ENCODE measurements at places on chromosomes 1 and 21.

GRCh38 chr1:22582661-22583635, 19.7 kb downstream of the EPHA8 start:
- no peak for DNase-seq

DNA sequence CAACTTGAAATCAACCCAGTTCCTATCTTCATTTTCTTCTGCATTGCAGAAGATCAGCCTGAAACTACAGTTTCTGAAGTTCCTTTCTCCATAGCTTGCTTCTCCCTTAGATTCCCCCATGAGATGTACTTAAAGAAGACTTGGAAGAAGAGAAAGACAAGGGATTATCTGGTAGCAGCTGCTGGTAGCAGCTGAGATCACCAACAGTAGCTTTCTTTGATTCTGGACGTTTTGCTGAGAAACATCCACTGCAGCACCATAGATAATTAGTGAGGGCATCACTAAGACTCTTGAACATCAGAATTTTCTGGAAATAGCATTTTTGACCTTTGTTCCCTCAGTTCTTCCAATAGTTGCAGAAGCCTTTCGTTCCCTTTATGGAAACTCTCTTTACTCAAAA, 465 bp upstream of the CFHR3 start:
- no peak for DNase-seq

GRCh38 chr1:186102107-186102506, 272.9 kb downstream of the TPR start:
- DNase-seq, result no peak

GRCh38 chr1:25253911-25254310, 6.7 kb upstream of the RSRP1 start:
- no peak for DNase-seq

DNA sequence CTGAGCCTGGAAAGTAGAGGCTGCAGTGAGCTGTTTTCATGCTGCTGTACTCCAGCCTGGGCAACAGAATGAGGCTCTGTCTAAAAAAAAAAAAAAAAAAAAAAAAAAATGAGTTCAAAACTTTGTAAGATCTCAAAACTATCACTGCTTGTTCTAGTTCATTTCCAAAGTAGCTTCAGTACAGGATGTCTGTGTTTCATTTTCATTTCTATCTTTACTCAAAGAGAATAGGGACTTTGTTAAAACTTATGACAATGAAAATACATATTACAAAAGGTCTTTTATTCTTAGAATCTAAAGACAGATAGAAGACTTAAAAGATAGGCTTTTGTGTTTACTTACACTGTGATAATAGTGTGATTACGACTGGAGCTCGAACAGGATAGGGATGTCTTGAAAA, 709.7 kb downstream of the ADGRL2 start:
- DNase-seq, result no peak

DNA sequence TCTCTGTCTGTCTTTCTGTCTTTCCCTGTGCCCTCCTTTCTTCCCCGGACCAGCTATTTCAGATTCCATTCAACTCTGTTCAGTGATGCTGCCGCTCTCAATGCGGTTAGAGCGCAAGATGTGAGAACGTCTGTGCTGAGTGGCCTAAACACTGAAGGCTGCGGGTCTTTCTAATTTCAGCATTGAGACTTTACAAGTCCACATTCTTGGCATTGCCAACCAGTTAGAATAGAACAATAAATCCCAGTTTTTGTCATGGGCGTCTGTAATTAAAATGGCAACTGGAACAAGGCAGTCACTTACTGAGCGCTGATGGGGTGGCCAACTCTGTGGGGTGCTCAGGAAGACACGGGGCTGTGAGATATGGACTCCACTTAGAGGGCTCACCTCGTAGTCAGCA, 112.8 kb downstream of the DHRS3 start:
- no peak for DNase-seq

GRCh38 chr1:193448682-193449461, 262.5 kb upstream of the B3GALT2 start:
- DNase-seq, result no peak

- no peak for DNase-seq
These were observed at the start of gene ANXA9 for GRCh38 chr1:150981805-150982712. Gene ANXA9 (plus strand): TSS chr1:150982292. CDS start chr1:150983106, 814 bp downstream.

- no peak for DNase-seq
These were observed 6.8 kb downstream of the BACH1 start for GRCh38 chr21:29305561-29305960.

DNA sequence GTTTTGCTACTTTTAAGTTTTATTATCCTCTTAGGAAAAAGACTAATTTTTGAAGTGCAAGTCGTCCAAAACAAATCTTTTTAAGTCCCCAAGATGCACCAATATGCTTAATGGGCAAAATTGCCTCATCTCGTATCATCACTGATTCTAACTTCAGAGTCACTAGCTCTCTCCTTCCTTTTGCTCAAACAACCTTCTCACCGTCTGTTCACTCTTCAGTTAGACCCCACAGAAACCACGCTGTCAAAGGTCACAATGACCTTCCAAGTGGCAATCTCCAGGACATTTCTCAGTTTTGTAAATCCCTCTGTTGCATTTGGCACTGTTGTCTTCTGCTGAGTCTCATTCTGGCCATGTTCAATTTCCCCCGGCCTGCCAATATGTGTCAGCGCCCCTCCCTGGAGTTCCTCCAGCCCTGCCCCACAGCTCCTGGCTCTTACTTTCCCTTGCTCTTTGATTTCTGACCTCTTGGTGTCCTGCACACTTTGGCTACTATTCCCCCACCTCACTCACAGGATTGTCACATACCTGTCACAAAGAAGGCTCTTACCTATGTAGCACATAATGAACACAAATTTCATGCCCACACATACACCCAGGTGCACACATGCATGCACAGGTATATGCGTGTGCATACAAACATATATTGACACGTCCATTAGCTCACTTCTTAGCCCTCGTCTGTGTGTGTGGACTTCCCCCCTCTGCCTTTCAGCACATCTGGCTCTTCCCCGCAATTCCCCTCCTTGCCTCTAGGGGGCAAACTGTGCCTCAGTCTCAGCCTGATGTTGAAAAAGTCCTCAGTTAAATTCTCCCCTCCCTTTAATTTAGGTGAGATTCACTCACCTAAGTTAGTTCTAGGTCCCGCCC, 354.0 kb upstream of the DUSP10 start:
- peak; percentile 24 for DNase-seq

- no peak for DNase-seq
These were observed 33.7 kb downstream of the CDCA8 start for GRCh38 chr1:37725851-37726613.

- no peak for DNase-seq
These were observed 70.9 kb upstream of the SAMSN1 start for GRCh38 chr21:14617040-14617393.

DNA sequence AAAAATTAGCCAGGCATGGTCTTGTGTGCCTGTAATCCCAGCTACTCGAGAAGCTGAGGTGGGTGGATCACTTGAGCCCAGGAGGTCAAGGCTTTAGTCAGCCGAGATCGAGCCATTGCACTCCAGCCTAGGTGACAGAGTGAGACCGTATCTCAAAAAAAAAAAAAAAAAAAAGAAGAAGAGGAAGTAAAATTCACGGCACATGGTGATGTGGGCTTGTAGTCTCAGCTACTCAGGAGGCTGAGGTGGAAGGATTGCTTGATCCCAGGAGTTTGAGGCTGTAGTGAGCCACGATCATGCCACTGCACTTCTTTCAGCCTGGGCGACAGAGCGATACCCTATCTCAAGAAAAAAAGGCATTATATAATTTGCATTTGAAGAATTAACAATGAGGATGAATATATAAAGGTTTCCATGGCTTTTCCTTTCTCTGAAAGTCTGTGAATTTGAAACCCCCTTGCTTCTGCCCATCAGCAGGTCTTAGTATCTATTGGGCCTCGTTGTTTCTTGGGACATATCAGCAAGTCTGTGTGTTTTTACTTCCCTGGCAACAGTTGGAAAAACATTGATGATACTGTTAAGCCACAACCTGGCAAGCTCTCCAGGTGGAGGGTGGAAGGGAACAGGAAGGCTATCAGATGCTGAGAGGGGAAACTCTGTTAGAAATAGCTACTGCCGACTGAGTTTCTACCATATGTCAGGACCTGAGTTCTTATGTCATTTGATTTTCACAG, 4.6 kb upstream of the PLA2G2D start:
- DNase-seq, result no peak

DNA sequence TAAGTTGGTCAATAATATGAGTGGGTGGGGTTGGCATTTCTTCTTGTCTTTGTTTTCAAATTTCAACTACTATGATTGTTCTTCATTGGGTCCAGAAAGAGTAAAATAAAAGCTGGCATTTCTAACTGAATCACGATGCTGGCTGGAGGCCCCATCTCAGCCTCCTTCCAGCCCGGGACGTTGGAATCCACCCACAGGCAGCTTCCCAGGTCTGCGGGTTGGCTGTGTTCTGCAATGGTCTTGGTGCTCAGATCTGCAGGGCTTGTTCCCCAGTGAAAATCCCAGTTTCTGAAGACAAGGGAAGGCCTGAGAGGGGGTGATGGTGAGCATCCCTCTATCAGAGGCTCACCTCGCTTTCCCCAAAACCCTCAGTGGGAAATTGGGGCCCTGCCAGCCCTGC, 54.7 kb upstream of the ARHGEF16 start:
- DNase-seq, result no peak

- peak; percentile 94 for DNase-seq
These were observed 1.2 kb upstream of the TRAPPC3 start for GRCh38 chr1:36150296-36151133.

- no peak for DNase-seq
These were observed 7.1 kb downstream of the UTS2 start for GRCh38 chr1:7845761-7846160.

GRCh38 chr1:107430540-107431228, 289.8 kb downstream of the NTNG1 start:
- DNase-seq, result peak; percentile 18

DNA sequence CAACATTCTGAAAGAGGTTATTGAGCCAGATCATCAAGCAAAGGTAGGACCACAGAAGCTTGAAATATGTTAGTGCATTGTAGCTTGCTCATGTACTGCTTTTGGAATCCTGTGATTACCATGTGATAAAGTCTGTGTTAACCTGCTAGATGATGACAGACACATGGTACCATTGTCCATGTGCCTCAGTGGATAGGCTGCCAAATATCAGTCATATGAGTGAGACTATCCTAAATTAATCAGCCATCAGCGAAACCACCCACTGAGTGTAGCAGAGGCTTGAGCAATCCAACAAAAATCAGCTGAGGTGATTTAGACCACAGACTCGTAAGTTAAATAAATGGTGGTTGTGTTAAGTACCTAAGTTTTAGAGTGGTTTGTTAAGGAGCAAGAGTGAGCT, 32.7 kb upstream of the CRB1 start:
- DNase-seq, result no peak

- no peak for DNase-seq
These were observed 1.2 kb upstream of the ARPC5 start for GRCh38 chr1:183636783-183637182.

DNA sequence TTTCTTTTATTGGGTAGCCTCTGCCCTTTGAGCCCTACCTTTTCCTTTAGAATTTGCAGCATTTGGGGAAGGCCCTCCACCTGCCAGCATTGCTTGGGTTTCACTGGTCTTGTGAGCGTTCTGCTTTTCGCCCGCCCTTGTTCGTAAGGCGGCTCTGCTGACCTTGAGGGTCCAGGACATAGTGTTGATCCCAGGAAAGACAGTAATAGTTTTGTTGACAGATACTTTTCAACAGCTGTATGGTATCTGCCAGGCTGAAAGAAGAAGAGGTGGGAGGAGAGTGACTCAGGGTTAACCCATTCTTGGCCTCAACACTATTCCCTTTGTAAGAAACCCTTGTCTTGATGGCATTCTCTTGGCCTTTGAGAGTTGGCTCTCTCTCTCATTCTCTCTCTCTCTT, 113.4 kb upstream of the SPAG17 start:
- DNase-seq, result no peak

GRCh38 chr1:24015221-24016210, 35.4 kb upstream of the SRSF10 start:
- DNase-seq, result no peak
